ENCODE measurements at places on chromosomes 7 and 10.

GRCh38 chr7:23685731-23686130, 5.7 kb downstream of the FAM221A start:
- DNase-seq: no peak

DNA sequence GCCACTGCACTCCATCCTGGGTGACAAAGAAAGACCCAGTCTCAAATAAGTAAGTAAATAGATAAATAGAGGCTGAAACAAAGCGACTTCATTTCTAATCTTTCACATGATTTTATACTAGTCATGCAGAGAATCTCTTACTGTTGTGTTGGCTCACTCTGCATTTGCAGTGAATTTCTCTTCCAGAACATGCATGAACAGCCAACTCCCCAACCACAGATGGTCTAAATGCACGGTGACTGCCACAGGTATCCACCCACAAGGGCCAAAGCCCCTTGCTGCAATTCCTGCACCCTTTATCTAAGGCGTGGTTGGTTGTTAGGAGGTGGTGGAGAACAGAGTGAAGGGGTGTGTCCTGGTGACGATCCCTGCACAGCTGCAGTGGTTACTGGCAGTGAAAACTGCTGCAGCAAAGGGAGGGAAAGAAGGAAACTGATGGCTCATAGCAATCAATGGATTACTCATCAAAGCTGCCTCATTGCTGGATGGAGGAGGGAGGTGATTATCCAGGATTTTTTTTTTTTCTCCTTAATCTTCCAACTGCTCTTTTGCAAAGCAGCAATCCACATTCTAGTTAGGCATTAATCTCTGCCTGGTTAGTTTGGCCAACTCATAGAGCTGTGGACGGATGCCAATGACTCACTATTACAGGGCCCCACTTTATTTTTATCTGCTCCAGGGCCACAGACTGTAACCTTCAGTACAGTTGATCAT, 50.6 kb downstream of the PRTFDC1 start:
- no peak for DNase-seq

DNA sequence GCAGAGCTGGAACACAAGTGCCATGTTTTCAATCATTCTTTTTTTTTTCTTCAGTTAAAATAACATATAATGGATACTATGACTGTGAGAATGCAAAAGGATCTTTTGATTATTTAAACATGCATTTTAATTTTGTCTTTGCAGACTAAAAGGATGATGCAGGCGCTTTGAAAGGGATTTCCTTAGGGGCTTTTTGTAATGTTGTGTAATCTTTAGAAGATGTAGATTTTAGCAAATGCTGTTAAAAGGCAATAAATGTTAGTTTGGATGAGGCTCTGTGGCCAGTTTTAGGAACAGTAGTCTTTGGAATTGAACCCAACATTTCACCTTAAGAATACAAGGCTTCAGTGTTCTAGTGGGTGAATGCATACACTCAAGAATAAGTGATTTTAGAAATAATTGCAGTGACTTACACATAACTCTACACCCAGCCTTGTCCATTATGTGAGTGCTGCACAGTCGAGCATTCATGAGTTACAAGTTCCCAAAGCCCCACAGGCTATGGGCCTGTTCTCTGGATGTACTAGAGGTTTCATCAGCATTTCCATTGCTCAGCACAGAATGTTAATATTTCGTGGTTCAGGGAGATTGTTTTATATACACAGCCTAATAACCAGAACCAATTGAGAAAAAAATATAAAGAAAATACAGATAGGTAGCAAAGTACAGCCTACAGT, 11.6 kb downstream of the PAPSS2 start:
- DNase-seq: no peak

GRCh38 chr10:17652585-17652984, 8.6 kb downstream of the STAM start:
- no peak for DNase-seq

DNA sequence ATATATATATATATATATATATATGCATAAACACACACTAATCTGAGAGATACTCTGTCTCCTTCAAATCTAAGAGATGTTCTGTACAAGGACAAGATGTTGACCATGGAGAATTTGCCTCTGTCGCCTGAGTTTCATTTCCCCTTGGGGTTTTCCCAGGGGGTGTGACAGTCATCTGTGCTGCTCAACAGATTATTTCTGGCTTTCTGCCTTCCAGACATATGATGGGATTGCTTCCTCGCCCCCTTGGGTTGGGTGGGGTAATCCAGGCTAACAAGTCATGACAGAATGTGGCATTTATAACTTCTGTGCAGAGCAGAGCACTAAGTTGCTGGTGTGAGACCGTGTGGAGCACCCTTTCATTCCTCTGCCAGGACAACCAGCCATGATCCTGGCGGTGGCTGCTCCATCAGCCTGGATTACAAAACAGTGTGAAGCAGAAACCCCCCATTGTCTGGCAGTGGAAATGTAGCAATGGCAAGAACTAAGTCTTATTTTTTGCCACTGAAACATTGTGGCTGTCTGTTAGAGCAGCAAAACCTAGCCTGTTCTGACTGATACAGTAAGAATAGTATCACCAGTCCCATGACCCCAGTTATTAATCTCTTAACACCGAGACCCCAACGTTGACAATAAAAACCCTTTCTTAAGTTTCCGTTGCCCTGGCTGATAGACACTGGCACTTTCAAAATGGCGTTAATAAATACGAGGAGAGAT, 13.7 kb upstream of the USP6NL start:
- DNase-seq: no peak

DNA sequence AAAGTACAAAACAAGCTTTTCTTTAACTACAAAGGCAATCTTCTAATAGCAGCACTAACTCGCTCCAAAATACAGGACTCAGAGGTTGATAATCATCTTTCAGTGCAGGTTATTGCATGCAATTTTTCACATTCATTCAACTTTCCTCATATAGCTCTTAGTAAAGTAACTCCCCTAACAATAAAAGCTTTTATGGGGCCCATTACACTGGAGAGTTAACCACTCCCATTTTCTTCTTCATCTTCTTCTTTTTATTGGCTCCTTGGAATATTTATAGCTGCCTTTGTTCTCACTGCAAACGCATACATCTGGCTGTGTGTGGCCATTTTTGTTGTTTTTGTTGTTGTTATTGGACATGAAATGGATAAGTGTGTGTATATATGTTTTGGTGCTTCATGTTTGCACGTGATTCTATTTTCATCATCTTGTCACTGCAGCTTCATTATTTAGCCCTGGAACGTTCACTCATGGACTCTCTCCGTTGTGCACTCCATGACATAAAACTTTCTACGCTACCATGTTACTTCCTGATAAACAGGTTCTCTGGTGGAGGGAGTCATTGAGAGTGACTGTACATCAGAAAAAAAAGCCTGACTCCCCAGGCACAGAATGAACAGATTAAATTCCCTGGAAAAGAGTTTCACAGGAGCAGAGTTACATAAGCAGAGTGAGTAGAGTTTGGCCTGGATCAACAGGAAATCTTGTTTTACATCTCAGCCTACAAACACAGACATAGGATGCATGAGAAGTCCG, 236.4 kb upstream of the SP4 start:
- DNase-seq: no peak

GRCh38 chr10:28730031-28730778, 52.9 kb downstream of the BAMBI start:
- no peak for DNase-seq

DNA sequence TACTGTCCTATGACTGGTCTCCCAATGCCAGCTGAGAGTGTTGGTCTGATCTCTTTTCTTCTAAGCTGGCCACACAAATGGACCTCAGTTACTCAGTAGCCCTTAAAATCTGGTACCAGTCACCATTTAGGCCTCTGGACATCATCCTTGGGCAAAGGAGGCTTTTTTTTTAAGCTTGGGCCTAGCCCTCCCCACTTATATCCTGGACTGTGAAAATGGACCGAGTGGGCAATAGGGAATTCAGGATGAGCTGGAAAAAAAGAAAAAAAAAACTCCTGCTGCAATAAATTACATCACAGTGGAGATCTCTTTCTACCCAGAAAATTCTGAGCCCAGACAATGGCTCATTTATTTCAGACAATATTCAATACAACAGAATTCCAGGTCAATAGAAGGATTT, 68.4 kb downstream of the PARP12 start:
- no peak for DNase-seq

GRCh38 chr10:55793024-55793423, 568.0 kb downstream of the ZWINT start:
- no peak for DNase-seq

- no peak for DNase-seq
These were observed 194.1 kb downstream of the FANK1 start for GRCh38 chr10:126090443-126090842.

- DNase-seq: no peak
These were observed 9.7 kb downstream of the SFRP5 start for GRCh38 chr10:97762056-97762455.

- DNase-seq: no peak
These were observed 110.7 kb downstream of the PLCE1 start for GRCh38 chr10:94104316-94105000.

DNA sequence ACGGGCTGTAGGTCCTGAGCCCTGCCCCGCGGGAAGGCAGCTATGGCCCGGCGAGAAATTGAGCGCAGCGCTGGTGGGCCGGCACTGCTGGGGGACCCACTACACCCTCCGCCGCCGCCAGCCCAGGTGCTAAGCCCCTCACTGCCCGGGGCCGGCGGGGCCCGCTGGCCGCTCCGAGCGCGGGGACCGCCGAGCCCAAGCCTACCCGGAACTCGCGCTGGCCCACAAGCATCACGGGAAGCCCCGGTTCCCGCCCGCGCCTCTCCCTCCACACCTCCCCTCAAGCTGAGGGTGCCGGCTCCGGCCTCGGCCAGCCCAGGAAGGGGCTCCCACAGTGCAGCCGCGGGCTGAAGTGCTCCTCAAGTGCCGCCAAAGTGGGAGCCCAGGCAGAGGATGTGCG, 5.5 kb upstream of the CACUL1 start:
- DNase-seq: no peak

- no peak for DNase-seq
These were observed 1.7 kb upstream of the TMEM248 start for GRCh38 chr7:66919304-66919703.

GRCh38 chr7:24923172-24923865, 56.7 kb downstream of the OSBPL3 start:
- DNase-seq: no peak

DNA sequence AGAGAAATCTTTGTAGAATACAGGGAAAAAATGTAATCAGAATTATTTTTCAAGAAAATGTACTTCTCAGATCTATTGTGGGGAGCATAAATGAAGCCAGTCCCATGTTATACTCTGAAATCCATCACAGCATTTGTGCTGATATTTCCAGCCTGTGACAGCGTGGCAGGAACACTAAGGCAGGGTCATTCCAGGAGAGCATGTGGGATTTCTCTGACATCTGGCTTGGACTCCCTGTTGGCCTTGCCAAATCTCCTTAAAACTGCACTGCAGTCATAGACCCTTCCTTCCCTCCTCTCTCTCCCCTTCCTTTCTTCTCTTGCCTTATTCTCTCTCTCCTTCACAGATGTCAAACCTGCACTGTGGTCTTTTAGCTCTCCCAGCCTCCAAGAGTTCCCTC, 6.5 kb upstream of the TSPAN13 start:
- no peak for DNase-seq

- DNase-seq: peak; percentile 46
These were observed 80.2 kb downstream of the RNF216 start for GRCh38 chr7:5701085-5701914.

DNA sequence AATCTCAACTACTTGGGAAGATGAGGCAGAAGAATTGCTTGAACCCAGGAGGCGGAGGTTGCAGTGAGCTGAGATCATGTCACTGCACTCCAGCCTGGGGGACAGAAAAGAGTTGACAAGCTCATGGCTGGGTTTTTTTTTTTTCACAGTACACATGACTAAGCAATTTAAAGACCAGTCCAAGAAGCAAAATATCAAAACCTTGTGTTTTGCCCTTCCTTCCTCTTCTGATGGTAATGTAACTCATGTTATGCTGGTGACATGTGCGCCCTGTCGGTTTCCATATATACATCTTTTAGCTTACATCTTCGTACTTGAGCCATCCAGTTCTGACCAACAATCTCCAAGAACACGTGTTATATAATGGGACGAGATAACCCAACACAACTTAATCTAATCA, 237.7 kb upstream of the PLXDC2 start:
- no peak for DNase-seq

GRCh38 chr7:98826811-98827231, 43.0 kb downstream of the TMEM130 start:
- no peak for DNase-seq

GRCh38 chr7:106568680-106569499, 92.1 kb downstream of the CCDC71L start:
- no peak for DNase-seq

GRCh38 chr7:124924906-124925305, 4.7 kb downstream of the POT1 start:
- no peak for DNase-seq

- no peak for DNase-seq
These were observed 58.8 kb upstream of the AGMO start for GRCh38 chr7:15620491-15621185.
